Breast epithelium (tissue), 4 donors: ENCODE measurements at places on chromosomes 2 and 18.

- no peak overlapping the region for H3K27ac ChIP-seq
- H3K4me3 ChIP-seq: no peak overlapping the region
- DNase-seq: no peak
- no peaks in the 10 kb centered on the region for H3K36me3 ChIP-seq
- no peaks in the 10 kb centered on the region for H3K27me3 ChIP-seq
Observed at GRCh38 chr2:106129150-106129549, 65.0 kb downstream of the UXS1 start.

- no peak for DNase-seq
- no peaks in the 10 kb centered on the region for H3K4me1 ChIP-seq
Observed at GRCh38 chr2:75157435-75157834, 41.9 kb downstream of the TACR1 start.

GRCh38 chr2:53021292-53021691 lies 746.3 kb upstream of the CHAC2 start:
- H3K4me1 ChIP-seq: no peaks in the 10 kb centered on the region
- no peak for DNase-seq
- no peak overlapping the region for H3K4me3 ChIP-seq

DNA sequence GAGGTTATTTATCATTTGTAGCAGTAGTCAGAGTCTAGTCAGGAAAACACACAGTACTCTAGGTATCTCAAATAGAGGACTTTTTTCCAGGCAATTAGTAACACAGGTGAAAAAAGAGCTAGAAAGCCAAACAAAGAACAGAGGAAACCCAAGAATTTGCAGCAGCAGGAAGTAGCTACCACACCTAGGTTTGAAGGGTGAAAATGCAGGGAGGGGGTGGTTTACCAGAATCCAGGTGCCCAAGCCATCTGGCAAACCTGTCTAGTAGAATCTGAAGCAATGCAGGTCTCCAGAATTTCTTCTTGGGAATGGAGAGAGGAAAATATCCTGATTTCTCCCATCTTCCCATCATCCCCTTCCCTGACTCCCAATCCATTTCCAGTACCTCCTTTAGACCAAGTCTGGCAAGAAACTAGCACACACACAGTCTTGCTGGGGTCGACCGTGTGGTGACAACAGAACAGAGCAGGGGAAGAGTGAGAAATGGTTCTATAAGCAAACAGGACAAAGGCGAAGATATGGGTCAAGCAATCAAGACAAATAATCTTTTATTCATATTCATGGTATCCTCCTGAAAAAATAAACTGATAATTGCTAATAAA lies 231.9 kb upstream of the MMADHC start:
- H3K27me3 ChIP-seq: no peaks in the 10 kb centered on the region
- H3K4me1 ChIP-seq: no peaks in the 10 kb centered on the region
- H3K27ac ChIP-seq: no peak overlapping the region
- H3K36me3 ChIP-seq: no peaks in the 10 kb centered on the region
- H3K4me3 ChIP-seq: no peak overlapping the region
- no peak for DNase-seq
